ENCODE measurements at places on chromosomes 12 and 14.

DNA sequence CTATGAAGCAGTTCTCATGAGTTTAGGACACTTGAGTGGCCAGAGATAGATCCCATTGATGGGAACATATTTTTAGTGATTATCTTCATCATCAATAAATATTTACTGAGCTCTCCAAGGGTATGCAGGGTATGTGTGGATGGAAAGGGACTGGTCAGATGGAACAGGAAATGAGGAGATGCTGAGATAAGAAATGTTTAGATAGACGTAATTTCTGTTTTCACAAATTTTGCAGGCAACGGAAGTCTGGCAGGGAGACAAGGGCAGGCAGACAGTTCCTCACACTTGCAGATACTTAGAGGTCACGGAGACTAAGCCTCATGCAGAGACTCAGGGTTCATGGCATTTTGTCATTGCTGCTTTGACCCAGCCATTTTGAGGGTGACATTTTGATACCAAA lies 24.3 kb downstream of the BCL2L14 start:
- no peak for DNase-seq

- no peak for DNase-seq
Measured at GRCh38 chr14:55386037-55386808, 25.4 kb downstream of the ATG14 start.

- DNase-seq = no peak
Measured at GRCh38 chr12:121776190-121777098, 17.0 kb downstream of the RHOF start.

DNA sequence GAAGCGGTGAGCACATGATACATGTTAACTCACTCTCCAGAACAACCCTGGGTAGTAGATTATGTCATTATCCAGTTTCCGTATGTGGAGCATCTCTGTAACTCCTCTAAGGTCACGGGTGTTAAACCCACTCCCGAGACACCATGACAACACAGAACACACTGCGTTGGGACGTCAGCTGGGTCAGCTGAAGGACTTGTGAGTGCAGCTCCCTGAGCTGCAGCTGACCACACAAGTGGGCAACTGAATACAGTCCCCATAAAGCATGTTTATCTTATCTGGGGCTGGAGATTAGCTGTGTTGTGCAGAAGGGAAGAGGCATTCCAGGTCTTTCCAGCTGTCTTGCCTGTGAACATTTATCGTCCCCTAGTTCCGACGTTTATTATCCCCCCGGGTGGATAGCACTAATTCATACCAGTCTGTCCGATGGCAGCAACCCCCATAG lies 211.5 kb downstream of the CHST11 start:
- DNase-seq = no peak

DNA sequence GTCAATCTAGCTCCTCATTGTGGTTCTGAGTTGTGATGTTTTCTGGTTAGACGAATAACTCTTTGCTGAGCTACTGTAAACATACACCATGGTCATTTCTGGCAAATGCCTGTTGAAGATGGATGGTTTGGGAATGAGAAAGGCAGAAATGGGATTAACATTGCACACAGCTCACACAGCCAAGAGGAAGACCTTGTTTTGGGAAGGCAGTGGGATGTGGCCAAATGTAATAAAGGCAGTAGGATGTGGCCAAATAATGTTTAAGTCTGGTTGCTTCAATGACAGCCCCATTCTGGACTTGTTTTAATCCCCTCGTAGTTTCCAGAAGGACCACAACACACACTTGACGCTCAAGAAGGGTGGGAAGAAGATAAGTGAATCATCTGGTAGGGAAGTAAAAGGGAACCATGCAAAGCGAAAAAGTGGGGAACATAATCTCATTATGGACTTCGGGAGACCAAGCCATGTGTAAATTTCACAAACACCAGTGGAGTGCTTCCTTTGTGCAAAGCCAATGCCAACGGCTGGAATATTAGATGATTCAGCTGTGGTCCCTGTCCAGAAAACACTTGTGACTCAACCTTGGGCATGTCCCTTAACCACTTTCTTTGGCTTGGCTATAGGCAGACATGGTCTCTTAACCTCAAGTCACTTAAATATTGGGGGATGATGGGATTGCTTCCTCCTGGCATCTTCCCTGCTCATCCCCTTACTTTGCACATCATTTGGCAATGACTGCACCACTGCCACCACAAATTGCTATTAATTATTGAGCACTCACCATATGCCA lies 284.4 kb upstream of the CRY1 start:
- DNase-seq = no peak

DNA sequence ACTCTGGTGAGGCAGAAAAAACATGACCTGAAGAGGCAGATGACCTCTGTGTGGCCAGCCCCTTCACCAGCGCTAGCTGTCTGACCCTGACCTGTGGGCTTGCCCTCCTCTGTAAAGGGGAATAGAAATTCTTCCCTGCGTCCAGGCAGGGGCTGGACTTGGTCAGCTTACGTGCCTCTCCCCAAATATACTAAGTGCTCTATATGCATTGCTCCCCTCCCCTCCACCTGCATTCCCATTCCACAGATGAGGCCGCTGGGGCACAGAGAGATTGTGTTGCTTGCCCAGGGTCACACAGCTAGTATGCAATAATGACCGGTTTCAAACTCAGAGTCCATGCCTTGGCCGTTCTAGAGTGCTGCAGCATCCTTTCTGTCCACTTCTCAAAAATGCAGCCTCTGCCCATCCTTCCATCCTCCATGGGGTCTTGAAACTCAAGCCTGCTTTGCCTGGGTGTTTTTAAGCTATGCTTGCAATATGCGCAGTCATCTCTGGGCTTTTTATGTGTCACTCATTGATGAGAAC lies 303.9 kb downstream of the CACNA1C start:
- no peak for DNase-seq

GRCh38 chr14:105445290-105445689 lies 25.7 kb downstream of the MTA1 start:
- DNase-seq = no peak

DNA sequence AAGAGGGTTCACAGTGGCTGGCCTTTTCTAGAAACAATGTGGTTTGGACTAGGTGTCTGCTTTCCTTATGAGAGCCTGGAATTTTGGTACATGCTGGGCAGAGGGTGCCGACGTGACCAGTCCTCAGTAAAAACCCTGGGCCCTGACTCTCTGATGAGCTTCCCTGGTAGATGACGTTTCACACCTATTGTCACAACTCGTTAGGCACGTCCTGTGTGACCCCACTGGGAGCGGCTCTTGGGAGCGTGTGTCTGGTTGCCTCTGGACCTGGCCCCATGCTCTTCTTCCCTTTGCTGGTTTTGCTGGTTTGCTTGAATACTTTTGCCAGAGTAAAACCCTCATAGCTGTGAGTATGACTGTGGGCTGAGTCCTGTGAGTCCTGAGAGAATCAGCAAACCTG lies 136.9 kb downstream of the RIMBP2 start:
- no peak for DNase-seq

DNA sequence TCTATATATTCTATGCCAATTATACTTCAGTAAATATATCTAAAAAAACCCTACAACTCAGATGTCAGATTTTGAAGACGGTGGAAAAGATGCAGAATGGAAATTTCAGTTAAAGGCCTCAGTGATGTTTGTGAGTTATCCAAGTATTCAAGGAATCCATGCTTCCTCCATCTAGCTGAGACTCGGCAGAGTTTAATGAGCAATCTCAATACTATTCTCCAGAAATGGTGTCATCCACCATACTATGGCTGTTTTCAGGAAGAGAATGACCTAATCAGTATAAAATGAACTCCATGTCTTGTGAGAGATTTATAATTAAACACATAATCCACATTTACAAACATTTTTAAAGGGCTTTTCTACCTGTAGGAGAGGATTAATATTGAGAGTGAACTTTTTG lies 66.0 kb downstream of the KLHL28 start:
- DNase-seq = peak; percentile 34

DNA sequence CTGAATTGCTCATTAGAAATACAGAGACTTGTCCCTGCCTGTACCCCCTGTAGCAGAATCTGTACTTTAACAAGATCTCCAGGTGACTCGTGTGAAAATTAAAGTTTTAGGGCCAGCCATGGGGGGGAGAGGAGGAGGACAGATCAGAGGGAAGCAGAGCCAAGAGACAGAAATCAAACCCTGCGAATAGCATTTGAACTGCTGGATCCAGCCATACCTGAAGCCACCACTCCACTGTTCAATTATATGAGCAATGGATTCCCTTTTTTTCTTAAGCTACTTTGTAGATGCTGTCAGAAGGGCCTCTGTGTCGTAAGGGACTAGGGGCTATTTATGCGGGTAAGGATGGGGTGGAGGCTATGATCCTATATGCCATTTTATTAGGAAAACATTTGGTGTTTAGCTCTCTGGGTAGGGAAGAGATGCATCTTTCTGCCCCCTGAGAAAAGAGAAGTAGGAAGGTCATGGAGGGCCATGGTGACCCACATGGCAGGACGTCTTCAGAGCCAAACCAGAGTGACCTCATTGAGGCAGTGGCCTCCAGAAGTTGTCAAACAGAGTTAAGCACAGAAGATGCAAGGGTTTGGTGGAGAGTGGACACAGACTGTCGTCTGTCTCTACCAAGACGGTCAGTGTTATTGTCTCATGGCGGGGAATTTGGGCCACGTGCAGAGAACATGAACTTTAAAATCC lies 203.9 kb downstream of the PHETA1 start:
- no peak for DNase-seq

Data from HTR-8/SVneo (cell line).